Trophoblast cell (in vitro differentiated cells and primary cell): ENCODE measurements at places on chromosomes 16 and 17.

- DNase-seq = no peak
Measured at GRCh38 chr16:73840728-73841127, 455.9 kb upstream of the PSMD7 start.

GRCh38 chr16:2013527-2013926 lies 3.9 kb upstream of the ZNF598 start:
- DNase-seq = no peak

DNA sequence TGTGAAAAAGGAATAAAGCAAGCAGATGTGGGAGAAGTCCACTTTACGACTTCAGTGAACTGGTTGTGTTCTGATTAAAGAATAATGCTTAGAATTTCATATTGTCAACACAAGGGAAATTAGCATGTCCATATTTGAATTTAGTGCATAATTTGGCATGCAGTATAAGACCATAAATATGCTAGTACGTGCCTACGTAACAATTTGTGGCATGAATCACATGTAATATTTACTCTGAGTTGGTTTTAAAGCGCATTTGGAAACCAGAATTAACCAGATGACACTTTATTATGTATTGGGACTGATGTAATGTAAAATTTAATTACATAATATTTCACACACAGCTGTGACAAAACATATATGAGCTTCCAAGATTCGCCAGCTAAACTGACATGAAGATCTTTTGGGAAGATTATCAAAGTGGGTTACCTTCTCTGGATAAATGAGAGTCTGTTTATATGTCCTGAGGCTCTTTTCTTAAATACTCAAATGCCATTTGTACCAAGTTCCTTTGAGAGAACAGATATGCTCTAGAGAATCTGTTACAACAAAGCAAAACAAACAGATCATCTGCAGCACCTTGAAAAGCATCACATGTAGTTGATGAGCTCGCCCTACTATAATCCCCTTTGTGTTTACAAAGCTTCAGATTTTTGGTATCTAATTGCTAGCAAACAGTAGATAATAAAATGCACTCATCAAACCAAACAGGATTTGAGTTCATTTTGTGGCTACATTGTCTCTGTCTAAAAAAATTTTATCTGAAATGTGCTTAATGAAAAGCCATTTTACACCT lies 1468.6 kb downstream of the CDH11 start:
- no peak for DNase-seq

DNA sequence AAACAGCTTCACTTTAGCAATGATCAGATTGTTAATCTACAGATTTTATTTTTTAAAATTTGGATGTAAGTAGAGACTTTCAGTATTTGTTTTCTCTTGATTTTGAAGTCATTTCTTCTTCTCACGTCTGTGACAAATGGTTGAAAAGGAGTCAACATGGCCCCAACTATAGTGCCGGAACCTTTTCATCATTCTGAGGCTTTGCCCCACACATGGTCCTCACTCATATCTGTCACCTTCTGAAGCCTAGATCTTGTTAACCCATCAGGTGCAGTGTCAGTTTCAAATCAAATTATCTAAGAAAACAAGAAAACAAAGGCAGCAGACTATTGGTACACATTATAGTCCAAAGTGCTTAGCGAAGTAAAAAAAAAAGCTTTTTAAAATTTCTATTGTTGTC lies 124.1 kb downstream of the TRIM37 start:
- no peak for DNase-seq

DNA sequence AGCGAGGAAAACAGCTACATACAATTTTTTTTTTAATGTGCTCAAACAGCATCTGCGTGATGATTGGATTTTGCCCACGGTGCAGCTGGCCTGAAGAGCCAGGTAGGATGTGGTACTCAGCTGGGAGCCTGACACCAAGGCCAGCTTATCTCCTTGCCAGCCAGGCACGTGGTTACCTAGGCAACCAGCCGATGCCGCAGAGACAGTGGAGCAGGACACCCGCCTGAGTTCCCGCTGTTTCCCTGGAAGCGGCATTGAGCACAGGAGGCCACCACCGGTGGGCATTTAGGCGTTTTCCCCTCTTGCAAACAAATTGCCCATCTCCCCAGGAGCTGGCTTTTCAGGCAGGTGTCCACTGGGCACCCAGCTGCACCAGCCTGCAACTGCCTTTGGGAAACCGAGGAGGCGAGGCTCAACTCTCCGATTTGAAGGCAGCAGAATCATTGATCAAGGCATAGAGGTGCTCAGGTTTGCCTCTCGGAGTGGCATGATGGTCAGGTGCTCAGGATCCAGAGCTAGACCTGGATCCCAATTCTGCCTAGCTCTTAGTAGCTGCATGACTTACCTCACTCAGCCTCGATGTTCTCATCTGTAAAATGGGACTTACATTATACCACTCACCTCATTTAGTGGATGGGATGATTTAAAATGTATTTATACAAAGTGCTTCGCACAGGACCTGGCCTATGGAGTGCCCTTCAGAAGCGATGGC lies 137.5 kb upstream of the PLCG2 start:
- DNase-seq = no peak

DNA sequence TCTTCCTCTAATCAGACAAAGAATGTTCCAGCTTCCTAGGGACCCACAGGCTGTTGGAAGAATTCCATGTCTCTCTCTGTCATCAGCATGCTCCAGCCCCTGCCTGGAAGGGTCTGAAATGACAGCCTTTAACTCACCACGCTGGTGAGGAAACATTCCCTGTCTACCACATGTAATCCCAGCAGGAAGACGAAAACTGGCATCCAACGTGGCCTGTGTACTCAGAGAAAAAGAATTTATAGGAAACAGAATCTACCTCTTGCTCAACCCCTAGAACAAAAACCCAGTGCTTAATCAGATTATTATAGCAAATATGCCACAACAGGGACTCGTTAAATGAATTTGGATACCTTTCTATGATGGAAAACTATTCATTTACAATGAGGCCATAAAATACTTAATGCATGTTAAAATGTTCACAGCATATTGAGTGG lies 147.3 kb upstream of the FOXF1 start:
- no peak for DNase-seq

GRCh38 chr16:57141822-57142631 lies 43.8 kb downstream of the PSME3IP1 start:
- DNase-seq = no peak

DNA sequence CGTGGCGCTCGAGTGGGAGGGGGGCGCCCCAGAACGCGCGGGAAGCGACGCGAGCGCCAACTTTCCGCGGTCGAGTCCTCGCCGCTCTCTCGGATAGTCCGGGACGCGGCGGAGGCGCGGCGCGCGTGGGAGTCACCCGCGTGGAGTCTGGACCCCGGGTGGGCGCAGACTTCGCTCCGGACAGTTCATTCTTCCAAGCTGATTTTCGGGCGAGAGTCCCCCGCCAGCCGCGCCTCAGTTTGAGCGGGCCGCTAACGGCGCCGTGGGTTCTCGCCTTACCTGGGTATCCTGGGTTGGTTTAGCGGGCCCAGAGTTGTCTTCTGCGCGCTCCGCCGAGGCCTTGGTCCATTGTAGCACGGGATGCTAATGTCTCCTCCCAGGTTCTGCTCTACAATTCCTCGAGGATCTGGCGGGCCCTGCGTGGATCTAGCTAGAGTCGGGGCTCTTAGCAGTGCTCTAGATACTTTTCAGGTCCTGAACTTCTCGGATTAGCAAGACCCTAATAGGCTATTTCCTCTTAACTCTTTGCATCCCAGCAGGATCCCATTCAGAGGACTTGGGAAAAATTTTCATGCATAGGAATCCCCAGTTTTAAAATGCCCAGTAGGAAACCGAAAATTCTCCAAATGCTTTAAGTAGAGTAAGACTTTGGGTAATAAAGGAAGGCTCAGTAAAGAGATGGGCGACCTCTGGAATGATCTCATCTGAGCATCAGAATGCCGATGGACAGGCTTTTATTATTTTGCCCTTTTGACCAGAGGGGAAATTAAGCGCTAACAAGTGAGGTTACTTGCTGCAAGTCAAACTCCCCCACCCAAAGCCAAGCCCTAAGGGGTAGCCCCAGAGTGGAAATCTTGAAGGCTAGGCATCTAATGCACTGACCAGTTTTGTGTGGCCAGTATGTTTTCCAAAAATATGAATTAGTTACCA lies 537 bp upstream of the GJC1 start:
- peak; percentile 27 for DNase-seq

- no peak for DNase-seq
Measured at GRCh38 chr17:32870027-32870670, 6.8 kb downstream of the MYO1D start.

DNA sequence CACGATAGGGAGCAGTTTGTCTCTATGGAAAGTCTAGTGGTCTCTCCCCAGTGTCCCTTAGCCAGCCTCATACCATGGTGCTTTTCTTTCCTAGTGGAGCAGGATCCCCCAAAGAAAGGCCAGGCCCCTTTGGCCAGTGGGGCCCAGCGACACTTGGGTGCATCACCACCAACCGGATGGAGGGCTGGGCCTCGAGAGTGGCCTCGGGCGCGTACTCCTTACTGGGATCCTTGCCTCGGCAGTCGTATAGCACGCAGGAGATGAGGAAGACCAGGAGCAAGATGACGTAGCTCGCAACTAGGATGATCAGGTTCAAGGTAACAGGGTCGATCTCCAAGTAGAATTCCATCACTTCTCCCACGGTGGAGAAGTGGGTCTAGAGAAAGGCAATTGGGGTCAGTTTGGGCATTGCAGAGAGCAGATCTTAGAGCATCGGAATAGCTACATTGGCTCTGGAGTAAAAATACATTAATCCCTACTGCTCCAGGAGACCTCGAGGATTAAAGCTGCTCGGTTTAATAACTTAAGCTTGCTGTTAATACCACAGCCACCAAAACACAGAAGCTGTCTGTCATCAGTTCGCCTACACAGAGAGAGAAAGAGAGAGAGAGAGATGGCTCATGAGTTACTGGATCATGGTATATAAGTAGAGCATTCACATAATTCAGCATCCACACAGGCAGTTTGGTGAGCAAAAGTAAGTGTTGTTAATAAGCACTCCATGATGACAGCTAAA lies at the start of gene SMIM36:
Gene SMIM36, minus strand, starts transcription at position 467 of the 736 bp plus-strand sequence.
- no peak for DNase-seq

GRCh38 chr17:63445571-63445953 lies 544 bp downstream of the CYB561 start:
- peak; percentile 51 for DNase-seq

DNA sequence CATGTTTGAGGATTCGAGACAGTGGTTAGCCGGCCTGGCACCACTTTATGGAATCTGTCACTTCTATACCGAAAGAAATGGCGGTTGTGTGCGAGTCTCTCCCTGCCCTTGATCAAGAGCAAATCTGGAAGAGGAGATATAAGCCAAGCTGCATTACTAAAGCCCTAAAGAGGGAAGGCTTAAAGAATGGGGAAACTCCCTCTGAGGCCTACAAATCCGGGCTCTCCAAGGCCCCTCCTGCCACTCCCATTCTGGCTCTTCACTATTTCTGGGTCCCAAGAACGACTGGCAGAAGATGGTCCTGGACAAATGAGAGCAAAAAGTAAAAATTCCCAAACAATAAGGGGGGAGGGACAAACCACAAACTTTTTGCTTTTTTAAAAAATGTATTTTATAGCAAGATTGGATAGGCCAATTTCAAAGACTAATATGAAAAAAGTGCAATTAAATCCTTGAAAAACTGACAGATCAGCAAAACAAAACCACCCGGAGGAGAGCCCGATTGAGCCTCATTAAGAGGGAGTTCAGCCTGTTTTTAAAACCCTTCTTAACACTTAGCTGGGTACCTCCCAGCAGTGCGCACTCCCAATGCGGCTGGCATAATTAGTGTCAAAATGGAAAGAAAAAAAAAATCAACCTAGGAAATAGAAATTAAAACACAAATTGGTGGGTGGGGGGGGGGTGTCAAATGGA lies 193.5 kb downstream of the ZFHX3 start:
- DNase-seq = no peak

DNA sequence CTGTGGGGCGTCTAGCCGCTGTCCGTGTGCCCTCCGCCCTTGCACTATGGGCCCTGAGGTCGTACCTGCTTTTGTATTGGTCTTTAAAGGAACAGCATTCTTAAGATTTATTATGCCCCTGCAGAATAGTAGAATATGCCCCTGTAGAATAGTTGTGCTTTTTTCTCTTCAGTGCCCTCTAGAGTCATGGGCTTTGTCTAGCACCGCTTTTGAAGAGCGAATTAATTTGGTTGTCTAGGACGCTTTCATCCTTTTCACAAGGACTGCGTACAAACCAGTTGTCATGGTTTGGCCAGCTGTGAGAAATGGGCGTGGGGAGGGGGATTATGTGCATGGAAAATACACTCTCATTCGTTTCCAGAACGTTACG lies 621 bp downstream of the CEP95 start:
- DNase-seq = no peak

GRCh38 chr17:38600906-38601305 lies 4.8 kb downstream of the SRCIN1 start:
- DNase-seq = no peak

- no peak for DNase-seq
Measured at GRCh38 chr17:59462385-59462784, 103.0 kb upstream of the DHX40 start.

DNA sequence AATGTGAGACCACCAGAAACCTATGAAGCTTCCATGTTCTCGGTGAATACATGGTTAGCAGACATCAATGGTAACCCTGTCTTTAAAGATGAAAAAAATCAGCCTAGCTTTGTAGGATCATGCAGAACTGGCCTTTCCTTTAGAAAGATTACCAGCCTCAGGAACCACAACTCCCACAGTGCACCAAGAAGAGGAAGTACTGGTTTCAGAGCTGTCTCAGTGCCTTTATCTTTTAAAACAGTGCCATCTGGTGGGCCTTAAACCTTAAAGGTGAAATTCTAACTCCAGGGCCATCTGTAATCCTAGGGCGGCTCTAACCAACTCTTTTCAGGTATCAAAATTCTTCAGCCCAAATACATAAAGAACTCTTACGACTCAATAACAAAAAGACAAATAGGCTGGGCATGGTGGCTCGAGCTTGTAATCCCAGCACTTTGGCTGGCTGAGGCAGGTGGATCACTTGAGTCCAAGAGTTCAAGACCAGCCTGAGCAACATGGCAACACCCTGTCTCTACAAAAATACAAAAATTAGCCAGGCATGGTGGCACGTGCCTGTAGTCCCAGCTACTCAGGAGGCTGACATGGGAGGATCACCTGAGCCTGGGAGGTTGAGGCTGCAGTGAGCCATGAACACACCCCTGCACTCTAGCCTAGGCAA lies 5.4 kb downstream of the ATPAF2 start:
- peak; percentile 65 for DNase-seq

GRCh38 chr17:17676752-17677151 lies 4.5 kb upstream of the RAI1 start:
- DNase-seq = no peak

- DNase-seq = no peak
Measured at GRCh38 chr17:2253768-2254406, 49.7 kb downstream of the SMG6 start.

GRCh38 chr17:71849783-71850768 lies 270.7 kb upstream of the SOX9 start:
- no peak for DNase-seq

DNA sequence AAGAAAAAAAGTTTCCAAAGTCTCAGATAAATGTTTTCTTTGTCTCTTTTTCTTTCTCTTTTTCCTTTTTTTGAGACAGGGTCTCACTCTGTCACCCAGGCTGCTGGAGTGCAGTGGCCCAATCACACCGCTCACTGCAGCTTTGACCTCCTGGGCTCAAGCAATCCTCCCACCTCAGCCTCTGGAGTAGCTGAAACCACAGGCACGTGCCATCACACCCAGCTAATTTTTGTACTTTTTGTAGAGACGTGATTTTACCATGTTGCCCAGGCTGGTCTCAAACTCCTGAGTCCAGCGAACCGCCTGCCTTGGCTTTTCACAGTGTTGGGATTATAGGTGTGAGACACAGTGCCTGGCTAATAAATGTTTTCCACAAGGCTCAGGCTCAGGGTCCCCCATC lies 53.3 kb upstream of the KSR1 start:
- no peak for DNase-seq
